WTC11 (cell line): ENCODE measurements at places on chromosomes 2 and 18. TPM values are rescaled to one million over a fixed set of nuclear protein-coding genes. Genes with fewer than 3 reads are reported as not detected.

DNA sequence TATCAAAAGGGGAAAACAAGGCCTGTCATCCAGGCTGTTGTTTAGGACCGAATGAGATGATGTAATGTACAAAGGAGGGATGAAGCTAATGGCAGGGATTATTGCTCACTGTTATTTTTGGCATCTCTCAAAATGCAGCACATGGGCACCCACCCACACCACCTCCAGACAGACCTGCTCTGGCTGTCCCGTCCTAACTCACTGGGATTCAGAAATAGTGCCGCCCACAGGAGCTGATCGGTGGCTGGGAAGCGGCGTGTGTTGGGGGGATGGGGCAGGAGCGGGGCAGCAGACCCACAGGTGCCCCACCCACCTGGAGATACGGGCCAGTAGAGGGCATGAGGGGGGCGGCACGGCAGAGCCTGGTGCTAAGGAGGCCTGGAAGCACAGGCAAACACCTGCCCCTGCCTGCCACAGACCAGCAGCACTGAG lies 52.2 kb downstream of the CRACDL start:
- DNase-seq: no peak

DNA sequence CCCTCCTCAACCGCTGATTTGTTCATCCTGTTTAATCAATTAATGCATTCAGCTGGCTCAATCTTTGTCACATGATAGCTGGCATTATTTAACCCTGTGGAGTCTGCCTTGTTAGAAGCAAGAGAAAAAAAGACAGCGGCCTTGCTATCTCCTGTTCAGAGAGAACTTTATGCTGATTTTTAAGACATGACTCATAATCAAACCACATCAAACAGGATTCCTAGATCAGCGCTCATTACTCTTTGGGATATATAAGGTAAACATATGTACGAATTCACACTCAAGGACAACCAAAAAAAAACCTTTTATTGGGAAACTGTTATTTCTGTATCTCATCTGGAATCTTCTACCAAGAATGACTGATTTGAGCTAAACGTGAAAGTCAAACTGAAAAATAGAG lies 195.1 kb downstream of the C1D start:
- no peak for DNase-seq

DNA sequence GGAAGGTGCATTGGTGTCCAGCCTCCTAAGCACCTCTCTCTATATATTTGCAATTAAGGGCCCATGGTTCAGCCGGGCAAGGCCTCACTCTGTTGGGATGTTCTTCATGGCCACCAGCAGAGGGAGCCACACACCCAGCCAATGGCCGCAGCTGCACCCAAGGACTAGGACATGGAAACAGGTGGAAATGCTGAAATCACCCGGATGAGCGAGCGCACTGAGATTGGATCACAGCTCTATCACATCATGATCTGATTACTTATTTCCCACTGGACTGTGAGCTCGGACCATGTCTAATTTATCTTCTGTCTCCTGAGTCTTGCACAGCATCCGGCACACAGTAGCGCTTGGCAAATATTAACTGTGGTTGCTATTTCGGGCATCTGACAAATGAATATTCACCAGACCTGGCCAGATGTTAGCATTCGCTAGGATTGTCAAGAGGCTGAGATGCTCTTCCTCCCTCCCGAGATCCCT lies 31.2 kb downstream of the KIF3C start:
- peak; percentile 78 for DNase-seq

GPR75 gene
- total RNA-seq: 2.2 to 3.1 TPM (median 2.8 TPM) in 3 replicates

DSG3 gene
- total RNA-seq: 0.04 TPM in 1 of 3 replicates, not detected in the others
